DND-41 (cell line): ENCODE measurements at places on chromosomes 12 and 14.

GRCh38 chr12:53624956-53625355 lies 1.2 kb downstream of the ATF7 start:
- peak overlapping the region; percentile 94 for H3K27ac ChIP-seq
- H3K36me3 ChIP-seq = peaks cover 3% of the 10 kb centered on the region; the same call in 1 of the 2 replicates
- peaks cover 31% of the 10 kb centered on the region for H3K4me1 ChIP-seq
- H3K27me3 ChIP-seq = no peaks in the 10 kb centered on the region
- DNase-seq = no peak

GRCh38 chr12:50296554-50296953 lies 13.2 kb upstream of the LIMA1 start:
- no peaks in the 10 kb centered on the region for H3K36me3 ChIP-seq
- H3K27me3 ChIP-seq = no peaks in the 10 kb centered on the region
- DNase-seq = no peak
- no peak overlapping the region for H3K4me3 ChIP-seq
- H3K4me1 ChIP-seq = no peaks in the 10 kb centered on the region

DNA sequence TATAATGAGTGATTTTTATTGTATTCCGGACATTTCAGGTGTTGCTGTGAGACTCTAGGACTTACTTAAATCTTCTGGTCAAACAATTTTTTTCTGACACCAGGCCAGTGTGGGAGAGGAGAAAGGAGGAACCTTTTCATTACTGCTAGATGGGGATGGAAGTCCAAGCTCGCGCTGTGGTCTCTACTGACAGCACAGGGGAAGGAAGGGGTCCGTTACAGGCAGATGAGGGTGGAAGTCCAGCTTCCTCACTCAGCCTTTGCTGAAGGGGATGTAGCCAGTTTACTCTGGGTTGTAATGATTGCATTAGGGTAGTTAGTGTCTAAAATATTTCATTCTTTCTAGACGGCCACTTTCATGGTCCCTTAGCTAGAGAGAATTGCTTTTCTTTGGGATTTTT lies 26.3 kb upstream of the ST8SIA1 start:
- H3K4me1 ChIP-seq = no peaks in the 10 kb centered on the region
- no peaks in the 10 kb centered on the region for H3K27me3 ChIP-seq
- DNase-seq = no peak
- no peak overlapping the region for H3K4me3 ChIP-seq
- no peak overlapping the region for H3K27ac ChIP-seq
- H3K36me3 ChIP-seq = no peaks in the 10 kb centered on the region

GRCh38 chr12:86735851-86736250 lies 479.7 kb upstream of the MGAT4C start:
- no peaks in the 10 kb centered on the region for H3K27me3 ChIP-seq
- no peaks in the 10 kb centered on the region for H3K4me1 ChIP-seq
- H3K4me3 ChIP-seq = no peak overlapping the region
- H3K27ac ChIP-seq = no peak overlapping the region
- H3K36me3 ChIP-seq = no peaks in the 10 kb centered on the region

DNA sequence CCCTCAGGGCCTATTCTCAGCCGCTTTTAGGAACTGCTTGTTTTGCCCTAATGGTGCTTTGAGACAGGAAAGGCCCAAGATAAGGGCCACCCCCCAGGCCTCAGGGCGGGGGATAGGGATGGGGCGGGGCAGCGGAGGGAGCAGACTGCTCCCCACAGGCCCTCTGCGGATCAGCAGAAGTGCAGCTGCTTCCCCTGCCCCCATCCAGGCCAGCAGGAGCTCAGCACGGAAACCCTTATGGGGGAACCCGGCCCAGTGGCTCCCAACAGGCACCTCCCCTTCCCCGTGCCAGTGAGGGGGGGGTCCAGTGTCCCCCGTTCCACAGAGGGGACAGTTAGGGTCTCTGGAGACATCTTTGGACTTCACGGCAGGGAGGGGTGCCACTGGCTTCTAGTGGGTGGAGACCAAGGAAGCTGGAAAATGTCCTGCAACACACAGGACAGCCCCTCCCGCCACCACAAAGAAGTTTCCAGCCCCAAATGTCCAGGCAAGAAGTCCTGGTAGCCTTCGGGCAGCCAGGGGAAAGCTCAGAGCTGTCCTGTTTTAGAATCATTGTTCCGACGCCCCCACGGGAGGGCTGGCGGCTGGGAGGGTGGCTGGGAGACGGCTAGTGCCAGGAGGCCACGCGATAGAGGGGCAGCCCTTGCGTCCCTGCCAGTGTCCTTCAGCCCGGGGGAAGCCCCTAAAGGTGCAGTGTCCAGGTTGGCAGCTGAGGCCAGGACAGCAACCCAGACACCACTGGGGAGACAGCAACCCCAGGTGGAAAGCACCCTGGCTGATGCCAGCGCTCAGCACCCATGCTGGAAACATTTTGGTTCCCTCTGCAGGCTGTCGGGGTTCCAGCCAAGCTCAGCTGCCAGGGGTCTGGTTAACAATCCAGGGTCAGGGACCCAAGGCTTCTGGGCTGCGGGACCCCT lies 10.4 kb upstream of the GPR132 start:
- H3K27ac ChIP-seq = no peak overlapping the region
- no peak overlapping the region for H3K4me3 ChIP-seq
- no peaks in the 10 kb centered on the region for H3K4me1 ChIP-seq
- DNase-seq = no peak
- H3K36me3 ChIP-seq = no peaks in the 10 kb centered on the region

DNA sequence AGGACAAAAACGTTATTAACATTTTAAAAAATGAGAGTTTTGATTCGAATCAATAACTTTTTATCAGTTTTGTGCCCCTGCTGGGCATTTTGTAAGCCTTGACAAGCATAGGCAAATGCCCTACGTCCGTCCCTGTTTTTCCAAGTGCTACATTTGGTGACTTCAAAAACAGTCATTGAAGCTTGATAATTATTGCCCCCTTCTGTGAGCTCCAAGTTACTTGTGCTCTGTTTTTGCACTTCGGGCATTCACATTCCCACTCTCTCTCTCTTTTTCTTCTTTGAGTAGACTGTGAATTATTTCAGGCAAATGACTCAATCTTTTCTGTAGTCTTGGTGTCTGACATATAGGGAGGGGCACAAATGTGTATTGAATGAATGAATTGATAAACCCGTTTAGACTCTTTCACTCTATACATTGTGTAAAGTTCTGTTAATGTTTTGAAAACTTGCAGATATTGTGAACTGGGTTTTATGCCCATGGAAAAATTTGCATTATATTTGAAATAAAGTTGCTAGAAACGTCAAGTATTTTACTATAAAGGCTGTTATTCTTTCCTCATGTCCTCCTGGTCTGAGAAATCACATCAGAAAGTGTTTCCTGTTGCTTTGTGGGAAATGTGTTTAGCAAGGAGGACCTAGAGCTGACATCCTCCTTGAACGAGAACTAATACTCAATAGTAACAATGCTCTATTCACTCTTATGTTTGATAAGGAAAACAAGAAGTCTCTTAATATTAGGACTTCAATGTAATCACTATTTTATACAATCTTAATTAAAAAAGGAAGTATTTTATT lies 1.4 kb downstream of the APAF1 start:
- peaks cover 20% of the 10 kb centered on the region for H3K36me3 ChIP-seq
- peak overlapping the region; percentile 48; the same call in 1 of the 2 replicates for H3K27ac ChIP-seq
- no peak for DNase-seq

GRCh38 chr12:109621211-109621694 lies 47.7 kb downstream of the MVK start:
- no peak overlapping the region for H3K27ac ChIP-seq
- no peak overlapping the region for H3K4me3 ChIP-seq
- H3K4me1 ChIP-seq = no peaks in the 10 kb centered on the region
- peaks cover 14% of the 10 kb centered on the region for H3K27me3 ChIP-seq

DNA sequence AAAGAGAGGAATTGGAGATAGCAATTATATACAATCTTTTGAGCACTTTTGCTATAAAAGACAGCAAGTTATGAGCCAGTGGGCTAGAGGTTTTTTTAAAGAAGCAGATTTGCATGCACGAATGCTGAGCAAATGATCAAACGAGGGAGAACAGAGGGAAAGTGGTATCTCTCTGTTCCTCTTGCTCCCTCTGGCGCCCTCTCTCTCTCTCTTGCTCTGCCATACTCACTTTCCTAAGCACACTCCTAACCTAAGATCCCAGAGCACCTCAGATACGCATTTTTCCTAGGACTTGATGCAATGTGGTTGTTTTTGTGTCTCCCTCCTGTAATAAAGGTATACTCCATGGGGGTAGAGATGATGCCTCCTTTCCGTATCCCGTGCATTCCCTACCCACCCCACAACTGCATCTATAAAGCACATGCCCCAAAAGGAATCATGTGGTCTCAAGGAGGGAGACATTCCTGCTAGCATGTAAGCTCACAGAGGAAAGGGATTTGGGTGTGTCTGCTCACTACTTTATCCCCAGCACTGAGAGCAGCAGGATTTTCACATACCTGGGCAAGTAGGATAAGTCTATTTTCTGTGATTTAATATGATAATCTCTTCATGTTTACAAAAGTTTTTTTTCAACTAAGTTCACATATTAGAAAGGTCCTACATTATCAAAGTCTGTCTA lies 270.2 kb downstream of the SSPN start:
- DNase-seq = no peak
- no peaks in the 10 kb centered on the region for H3K27me3 ChIP-seq
- no peak overlapping the region for H3K27ac ChIP-seq
- H3K4me3 ChIP-seq = no peak overlapping the region
- H3K4me1 ChIP-seq = no peaks in the 10 kb centered on the region

DNA sequence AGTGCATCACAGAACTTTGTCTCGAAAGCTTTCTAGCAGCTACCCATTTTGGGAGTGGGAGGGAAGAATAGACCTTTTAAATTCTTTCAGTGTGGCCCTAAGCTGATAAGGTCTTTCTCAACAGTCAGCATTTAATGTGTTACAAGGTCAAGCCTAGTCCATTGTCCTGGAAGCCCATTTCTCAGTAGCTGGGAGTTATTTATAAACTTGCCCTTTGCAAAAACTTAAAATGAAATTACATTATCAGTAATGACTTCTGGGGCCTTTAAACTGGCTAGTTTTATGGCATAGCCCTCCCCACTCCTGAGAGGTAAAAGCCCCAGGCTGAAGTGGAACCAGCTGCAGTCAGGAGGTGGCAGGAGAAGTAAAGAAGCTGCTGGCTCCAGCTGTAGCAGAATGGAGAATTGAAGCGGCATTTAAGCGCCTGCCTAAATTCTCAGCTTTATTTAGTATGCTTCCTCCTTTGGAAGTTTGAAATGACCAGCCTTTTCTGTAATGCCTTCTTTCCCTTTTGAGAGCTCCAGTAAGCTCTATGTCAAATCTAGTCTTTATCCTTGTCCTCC lies 12.4 kb downstream of the COPZ1 start:
- no peak for DNase-seq
- no peaks in the 10 kb centered on the region for H3K4me1 ChIP-seq
- H3K4me3 ChIP-seq = no peak overlapping the region
- H3K27me3 ChIP-seq = no peaks in the 10 kb centered on the region
- H3K27ac ChIP-seq = no peak overlapping the region
- H3K36me3 ChIP-seq = peaks cover 19% of the 10 kb centered on the region

DNA sequence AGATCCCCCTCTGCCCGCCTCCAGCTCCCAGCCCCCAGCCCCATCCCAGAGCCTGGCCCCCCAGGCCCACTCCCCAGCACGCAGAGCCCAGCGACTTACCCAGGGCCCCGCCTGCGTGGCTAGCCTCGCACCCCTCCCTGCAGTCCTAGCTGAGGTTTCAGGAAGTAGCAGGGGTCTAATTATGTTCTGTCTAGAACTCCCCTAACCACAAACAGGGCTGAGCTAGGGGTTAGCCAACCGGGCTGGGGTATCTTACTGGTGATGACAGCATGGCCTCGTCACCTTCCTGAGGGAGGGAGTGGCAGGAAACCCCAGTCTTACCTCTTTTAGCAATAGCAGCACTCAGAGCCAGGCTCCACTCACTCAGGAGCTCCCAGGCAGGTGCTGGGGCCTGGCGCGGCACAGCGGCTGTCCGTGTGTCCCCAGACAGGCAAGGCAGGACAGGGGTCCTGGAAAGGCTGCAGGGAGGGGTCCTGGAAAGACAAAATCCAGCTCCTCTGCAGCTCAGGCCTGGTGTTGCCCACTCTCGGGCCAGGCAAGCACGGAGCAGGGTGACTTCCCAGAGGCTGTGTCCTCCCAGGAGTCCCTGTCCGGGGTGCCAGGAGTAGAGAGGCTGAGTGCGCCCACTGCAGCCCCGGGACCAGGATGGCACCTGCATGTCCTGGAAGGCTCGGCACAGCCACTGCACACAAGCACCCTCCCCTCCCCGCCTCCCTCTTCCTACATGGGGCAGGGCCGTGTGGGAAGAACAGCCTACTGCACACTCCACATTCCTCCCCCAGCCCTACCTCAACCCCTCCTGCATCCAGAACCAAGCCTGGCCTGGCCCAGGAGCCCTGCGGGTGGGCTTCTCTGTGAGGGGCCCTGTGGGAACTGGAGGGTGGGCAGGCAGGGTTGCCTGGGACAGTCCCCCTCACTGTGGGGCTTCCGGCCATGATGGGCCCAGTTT lies at the start of gene GPR132:
Gene GPR132 (minus strand): TSS at position 151 of the 949 bp plus-strand sequence. CDS start 10,010 bp downstream, outside the sequence.
- peak; percentile 44 for DNase-seq
- no peak within 1 kb of the TSS for H3K4me3 ChIP-seq
- no peaks in the 10 kb centered on the region for H3K27me3 ChIP-seq
- H3K4me1 ChIP-seq = 0 out of 2 replicates have a peak, but pooled peaks cover 4% of the 10 kb centered on the region
- H3K27ac ChIP-seq = no peak within 1 kb of the TSS

DNA sequence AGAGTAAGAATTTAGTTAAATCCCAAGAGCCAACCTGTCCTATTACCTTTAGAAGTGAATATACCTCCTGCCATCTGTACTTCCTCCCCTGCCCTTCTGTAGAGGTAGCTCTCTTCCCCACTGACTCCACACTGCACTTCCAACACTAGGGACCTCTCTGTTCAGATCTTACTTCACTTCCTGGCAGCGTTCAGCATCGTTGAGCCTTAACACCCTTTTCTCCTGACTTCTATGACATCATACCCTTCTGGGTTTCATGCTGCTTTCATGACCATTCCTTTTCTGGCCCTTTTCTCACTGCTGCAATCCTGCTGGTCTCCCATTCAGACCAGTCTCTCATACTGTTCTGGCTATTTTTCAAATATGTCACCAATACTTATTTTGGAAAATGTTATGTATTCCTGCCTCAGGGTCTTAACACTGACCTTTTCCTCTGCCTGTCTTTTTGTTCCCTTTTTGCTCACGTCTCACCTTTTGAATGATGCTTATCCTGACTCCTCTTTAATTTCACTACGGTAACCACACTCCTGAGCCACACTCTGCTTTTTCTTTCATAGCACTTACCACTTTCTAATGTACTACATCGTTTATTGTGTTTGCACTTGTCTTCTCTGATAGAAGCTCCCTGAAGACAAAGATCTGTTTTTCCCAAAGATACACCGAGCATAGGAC lies 67.6 kb downstream of the PLEKHA5 start:
- H3K4me3 ChIP-seq = no peak overlapping the region
- H3K27ac ChIP-seq = no peak overlapping the region
- peaks cover 12% of the 10 kb centered on the region for H3K4me1 ChIP-seq
- H3K36me3 ChIP-seq = no peaks in the 10 kb centered on the region
- no peaks in the 10 kb centered on the region for H3K27me3 ChIP-seq

DNA sequence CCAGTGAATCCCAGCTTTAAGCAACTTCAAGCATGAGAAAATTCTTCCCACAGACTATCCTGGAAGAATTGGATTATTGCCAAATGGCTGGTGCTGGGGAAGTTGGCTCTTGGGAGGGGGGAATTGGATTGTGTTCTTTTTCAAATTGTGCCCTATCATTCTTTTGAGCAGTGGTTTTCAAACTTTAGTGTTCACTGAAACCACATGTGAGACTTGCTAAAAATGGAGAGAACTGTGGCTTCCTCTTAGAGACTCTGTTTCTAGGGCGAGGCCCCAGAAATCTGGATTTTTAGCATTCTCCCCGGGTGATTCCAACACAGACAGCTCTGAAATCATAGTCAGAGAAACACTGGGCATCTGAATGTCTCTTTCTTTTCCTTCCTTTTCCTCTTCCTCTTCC lies 14.3 kb upstream of the OTUB2 start:
- H3K27me3 ChIP-seq = peaks cover 2% of the 10 kb centered on the region
- no peak overlapping the region for H3K4me3 ChIP-seq
- no peak overlapping the region for H3K27ac ChIP-seq
- no peak for DNase-seq
- no peaks in the 10 kb centered on the region for H3K4me1 ChIP-seq
- H3K36me3 ChIP-seq = no peaks in the 10 kb centered on the region
